ENCODE measurements at places on chromosomes 4 and X. TPM values are rescaled to one million over a fixed set of nuclear protein-coding genes. Genes with fewer than 3 reads are reported as not detected.

The CLDN2 gene
- total RNA-seq, result not detected

DNA sequence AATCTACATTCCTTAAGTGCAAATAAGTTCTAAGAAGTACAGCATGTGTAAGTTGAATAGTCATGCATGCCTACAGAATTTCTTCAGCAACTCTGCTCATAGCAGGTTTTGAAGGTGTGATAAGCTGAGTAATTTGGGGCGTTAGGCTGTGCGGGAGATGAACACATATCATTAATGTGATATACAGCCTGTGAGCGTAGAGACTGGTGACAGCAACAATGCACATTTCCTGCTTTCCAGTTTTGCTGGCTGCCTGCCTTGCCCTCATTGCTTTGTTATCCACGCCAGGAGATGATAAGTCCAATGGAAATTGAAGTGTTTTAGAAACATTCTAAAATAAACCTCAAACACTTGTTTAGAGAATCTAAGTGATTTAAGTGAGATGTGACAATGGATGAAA, 1709.4 kb downstream of the ARAP2 start:
- no peaks in the 10 kb centered on the region for H3K4me1 ChIP-seq
- no peak overlapping the region for H3K4me3 ChIP-seq
- DNase-seq, result no peak
- no peak overlapping the region for H3K27ac ChIP-seq

The ERVMER34-1 gene
- total RNA-seq, result not detected

DNA sequence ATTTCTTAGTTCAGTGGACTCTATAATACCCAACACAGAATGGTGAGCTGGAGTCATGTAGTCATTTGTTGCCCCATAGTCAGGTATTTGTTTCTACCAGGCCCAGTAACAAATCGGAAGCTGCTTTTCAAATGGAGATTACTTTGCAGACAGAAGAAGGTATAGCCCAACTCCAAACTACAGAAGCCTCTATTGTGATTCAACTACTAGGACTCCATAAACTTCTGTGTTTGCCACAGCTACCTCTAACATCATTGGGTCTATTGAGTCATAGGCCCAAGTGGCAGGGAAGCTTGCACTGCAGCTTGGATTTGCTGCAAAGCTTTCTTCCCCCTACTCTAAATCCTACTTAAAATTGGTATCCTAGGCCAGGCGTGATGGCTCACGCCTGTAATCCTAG, 148.8 kb upstream of the STK26 start:
- H3K27ac ChIP-seq, result no peak overlapping the region
- no peak for DNase-seq
- no peaks in the 10 kb centered on the region for H3K27me3 ChIP-seq
- H3K4me3 ChIP-seq, result no peak overlapping the region
- H3K36me3 ChIP-seq, result no peaks in the 10 kb centered on the region

DNA sequence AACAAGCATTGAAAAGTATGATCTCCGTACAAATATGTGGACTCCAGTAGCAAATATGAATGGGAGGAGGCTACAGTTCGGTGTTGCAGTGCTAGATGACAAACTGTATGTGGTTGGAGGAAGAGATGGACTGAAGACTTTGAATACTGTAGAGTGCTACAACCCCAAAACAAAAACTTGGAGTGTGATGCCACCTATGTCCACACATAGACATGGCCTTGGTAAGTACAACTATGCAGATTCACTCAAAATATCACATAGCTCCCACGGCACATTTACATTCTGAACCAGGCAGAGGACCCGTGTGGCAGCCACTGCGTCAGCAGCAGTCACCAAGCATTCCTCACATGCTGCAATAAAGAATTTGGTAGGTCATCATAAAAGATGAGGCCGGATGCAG, 41.3 kb downstream of the KLHL5 start:
- no peak for DNase-seq
- H3K36me3 ChIP-seq, result peaks cover 17% of the 10 kb centered on the region
- peaks cover 2% of the 10 kb centered on the region for H3K27me3 ChIP-seq
- no peak overlapping the region for H3K4me3 ChIP-seq

DNA sequence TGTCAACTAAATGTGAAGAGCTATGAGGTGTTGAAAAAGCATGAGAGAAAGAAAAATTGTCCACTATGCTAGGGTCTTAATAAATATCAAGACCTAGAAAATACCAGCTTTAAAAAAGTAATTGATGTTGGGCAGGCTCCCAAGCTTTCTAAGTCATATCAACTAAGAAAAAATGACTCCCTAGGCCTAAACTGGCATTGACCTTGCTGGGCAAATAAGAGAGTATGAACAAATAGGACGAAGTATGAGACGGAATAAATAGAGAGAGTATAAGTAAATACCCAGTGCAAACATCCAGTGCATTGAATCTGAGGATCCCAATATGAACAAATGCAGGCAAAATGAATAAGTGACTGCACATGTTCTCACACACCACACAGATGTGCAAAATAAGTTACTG, 3.2 kb downstream of the KDR start:
- no peaks in the 10 kb centered on the region for H3K36me3 ChIP-seq
- H3K4me3 ChIP-seq, result no peak overlapping the region
- H3K27me3 ChIP-seq, result peaks cover 25% of the 10 kb centered on the region
- no peak overlapping the region for H3K27ac ChIP-seq
- no peaks in the 10 kb centered on the region for H3K4me1 ChIP-seq
- no peak for DNase-seq
